ENCODE measurements at places on chromosomes 11 and 22.

GRCh38 chr22:50259302-50259701 lies 2.2 kb downstream of the MAPK12 start:
- no peak for DNase-seq

GRCh38 chr22:44472598-44472997 lies 25.4 kb downstream of the RTL6 start:
- DNase-seq = no peak

DNA sequence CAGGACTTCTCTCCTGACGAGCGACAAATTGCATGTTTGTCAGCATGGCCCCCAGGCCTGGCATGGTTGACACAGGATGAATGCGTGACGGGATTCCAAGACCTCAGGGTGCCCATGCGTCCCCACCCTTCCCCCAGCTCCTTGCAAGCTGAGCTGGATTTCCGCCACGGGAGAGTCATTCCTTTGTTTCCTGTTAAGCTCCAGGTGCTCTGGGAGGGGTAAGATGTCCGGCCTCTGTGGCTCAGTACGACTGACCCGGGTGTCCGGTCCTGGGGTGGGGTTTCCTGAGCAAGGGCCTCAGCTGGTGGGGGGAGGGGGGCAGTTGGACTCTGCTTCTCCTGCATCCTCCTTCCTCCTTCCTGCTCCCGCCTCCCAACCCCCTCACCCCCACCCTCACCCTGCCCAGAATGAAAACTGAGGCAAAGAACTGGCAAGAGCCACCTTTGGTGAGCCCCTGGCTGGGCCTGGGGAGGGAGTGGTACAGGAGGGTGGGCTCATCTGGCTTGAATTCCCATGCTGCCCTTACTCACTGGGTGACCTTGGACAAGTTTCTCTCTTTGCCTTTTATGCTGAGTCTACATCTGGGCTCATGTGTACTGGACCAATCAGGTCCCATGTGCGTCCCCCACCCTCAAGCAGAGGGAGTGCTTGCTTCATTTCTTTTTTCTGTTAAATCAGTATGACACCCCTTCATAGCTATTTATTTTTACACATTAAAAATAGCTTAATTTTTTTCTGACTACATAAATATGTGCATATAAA lies 2.5 kb downstream of the CDC42EP2 start:
- DNase-seq = no peak

GRCh38 chr11:129323896-129324502 lies 51.6 kb upstream of the BARX2 start:
- no peak for DNase-seq

DNA sequence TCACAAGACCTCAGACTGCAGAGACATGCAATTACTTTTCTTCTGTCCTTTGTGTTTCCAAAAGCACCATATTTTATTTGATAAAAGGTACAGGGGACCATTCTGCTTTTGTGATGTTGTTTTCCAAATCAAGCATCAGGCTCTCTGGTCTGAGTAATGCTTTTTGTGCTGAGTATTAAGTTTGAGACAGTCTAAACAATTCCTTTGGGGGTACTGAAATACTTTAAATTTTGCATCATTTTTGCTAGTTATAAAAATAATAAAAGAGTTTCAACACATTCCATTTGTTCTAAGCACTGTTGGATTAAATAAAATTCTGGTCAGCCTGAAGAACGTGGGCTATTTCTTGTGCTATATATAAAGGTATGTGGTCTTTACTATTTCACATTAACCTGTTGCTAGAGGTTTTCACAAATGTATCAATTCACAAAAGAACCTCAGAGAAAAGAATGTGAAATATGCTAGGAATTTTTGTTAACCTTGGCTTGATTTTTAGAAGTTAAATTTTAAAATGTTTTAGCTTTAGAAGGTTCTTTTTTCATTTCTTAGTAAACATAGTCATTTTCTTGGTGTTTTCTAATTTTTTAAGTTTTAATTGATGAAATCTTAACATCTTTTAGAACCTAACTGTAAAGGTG lies 61.6 kb downstream of the C22orf31 start:
- no peak for DNase-seq

- DNase-seq = peak; percentile 6
Measured at GRCh38 chr11:129992161-129992944, 10.3 kb downstream of the PRDM10 start.

DNA sequence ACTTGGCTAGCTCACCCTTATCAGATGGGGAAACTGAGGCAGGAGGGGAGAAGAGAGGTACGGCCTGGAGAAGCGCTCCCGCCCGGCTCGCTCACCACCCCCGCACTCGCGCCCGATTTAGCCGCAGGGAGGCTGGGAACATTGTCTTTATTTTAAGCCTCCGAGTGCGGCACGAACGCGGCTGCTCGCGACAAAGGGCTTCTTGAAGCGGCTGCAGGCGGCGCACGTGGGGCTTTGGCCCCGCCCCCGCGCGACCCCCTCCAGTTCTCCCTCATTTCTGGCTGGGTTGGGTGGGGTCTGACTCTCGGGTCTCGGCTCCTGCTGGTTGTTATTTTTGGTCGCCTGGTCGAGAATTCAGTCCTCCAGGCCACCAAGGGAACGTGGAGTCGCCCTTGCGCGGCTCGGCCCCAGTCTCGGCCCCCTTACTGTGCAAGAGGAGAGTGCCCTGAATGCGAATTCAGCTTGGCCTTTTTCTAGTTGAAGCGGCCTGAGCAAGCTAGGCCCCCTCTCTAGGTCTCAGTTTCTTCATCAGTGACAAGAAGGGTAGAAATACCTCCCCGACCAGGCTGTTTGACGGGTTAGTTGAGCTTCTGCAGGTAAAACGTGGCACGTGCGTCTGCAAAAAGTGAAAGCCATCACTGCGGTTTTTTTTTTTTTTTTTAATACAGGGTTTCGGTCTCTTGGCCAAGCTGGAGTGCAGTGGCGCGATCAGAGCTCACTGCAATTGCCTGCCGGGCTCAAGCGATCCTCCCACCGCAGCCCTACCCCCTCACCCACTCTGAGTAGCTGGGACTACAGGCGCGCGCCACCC lies 2.6 kb upstream of the CHRM1 start:
- no peak for DNase-seq

- DNase-seq = no peak
Measured at GRCh38 chr11:14323118-14323676, 35.8 kb downstream of the RRAS2 start.

GRCh38 chr11:70270877-70271648 lies 573 bp downstream of the PPFIA1 start:
- peak; percentile 28 for DNase-seq

DNA sequence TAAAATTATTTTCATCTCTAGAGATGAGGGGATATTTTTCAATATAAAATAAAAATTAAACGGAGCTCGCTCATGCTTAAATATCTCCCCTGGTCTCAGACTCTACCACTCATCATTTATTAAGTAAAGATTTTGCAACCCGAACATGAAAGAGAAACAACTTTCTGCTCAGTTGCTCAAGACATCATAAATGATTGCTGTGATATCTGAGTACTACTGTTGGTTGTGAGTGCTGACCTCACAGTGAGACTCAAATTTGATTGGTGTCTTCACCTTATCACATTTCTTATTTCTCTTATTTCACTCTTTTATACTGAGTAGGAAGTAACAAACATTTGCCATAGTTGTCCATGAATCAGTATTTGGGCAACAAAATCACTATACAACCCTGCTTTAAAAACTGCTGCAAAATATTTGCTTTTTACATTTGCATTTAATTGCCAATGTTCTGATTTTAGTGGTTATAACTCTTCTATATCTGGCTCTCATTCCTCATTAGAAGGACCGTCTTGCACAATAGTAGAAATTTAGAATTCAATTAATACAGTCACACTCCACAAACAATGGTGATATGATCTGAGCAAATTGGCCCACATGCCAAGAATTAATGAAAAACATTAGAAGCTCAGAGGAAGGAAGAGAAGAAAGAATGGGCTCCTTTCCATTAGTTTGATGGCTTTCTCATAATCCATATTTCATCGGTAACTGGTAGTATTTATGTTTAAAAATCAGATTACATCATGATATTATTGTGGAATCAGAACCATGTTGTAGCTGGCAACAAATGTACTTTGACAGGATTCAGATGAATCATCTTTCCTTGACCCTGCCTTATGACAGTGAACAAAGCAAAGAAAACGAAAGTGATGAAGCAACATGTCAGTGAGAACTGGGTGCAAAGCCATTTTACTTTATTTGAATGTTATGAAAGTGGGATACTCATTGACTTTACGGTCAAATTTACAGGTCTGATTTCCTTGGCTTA lies 973.6 kb upstream of the TENM4 start:
- no peak for DNase-seq

DNA sequence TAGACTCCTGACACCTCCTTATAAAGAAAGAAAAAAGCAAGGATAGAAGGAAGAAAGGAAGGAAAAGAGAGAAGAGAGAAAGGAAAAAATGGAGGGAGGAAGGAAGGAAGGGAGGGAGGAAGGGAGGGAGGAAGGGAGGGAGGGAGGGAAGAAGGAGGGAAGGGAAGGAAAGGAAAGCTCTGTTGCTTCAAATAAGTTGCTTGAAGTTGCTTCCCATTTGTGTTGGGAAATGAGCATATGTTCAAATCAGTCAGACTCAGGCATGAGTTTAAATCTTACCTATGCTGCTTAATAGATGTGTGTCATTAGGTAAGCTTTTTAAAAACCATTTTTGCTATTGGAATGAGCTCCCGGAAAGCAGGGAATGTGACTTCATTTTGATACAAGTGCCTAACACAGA lies 6.6 kb upstream of the GAS2 start:
- DNase-seq = no peak

- no peak for DNase-seq
Measured at GRCh38 chr11:102874852-102875251, at the start of gene MMP12. TSS of gene MMP12 (minus strand) at chr11:102874982. CDS start at chr11:102874937, 45 bp downstream.

DNA sequence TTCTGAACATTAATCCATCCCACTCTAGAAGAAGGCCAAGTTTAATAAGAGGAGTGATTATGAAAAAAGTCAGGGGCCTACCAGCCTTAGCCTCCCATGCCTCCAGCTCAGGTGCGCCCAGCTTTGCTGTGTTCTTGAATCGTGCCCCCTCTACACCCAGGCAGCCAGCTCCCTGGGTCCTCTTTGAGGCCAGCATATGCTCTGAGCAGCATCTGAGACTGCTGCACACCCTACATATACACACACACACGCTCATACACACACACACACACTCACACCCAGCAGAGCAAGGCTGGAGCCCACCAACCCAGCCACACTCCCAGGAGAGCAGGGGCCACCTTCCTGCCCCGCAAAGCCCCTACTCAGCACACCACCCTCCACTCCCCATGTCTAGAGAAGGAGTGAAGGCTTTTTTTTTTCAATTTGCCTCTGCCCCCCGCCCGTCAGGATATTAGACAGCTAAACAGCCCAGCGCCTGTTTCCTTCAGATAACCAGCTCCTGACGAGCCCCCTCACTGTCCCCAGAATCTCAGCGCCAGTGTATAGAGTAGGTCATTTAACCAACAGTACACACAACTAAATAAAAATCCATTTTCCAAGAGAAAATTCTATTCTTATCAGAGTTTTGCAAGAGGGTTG lies 121.6 kb downstream of the BUD13 start:
- DNase-seq = no peak

GRCh38 chr11:38304926-38305325 lies 1706.9 kb upstream of the RAG2 start:
- DNase-seq = no peak

DNA sequence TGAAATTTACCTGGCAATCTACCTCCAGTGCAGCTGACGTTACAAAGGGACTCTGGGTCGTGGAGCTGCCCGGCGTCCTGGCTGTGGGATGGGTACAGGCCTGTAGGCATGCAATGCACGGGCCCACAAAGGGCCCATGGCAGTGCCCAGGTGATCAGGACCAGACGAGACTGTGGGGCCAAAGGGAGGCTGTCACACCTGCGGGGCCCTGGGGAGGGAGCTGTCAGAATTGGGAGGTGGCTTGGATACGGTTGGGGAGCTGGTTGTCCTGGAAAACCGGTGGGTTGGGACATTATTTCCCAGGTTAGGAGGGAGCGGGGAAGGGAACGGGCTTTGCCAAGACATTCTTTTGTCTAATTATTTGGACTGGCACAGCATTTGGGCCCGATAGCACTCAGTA lies 958.5 kb downstream of the BRD1 start:
- no peak for DNase-seq

DNA sequence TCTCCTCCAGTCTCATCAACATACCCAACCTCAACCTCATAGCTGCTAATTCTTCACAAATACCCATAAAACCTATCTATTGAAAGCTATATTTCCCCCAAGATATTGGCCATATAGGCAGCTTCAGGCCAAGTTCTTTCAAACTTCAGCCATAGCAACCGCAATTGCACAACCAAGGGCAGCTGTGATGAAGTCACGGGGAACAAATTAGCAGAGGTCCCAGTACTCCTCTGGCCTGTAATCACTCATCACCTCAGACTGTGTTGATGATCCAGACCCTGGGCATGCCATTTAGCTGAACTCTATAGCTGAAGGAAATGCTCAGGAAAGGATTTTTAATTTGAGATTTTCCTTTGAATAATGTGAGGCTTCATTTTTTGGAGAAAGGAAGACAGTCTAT lies 84.1 kb downstream of the SLC1A2 start:
- DNase-seq = no peak
